ENCODE measurements at places on chromosomes 4 and X.

GRCh38 chr4:106277140-106277675 is 38.8 kb downstream of the TBCK start:
- no peak for DNase-seq

DNA sequence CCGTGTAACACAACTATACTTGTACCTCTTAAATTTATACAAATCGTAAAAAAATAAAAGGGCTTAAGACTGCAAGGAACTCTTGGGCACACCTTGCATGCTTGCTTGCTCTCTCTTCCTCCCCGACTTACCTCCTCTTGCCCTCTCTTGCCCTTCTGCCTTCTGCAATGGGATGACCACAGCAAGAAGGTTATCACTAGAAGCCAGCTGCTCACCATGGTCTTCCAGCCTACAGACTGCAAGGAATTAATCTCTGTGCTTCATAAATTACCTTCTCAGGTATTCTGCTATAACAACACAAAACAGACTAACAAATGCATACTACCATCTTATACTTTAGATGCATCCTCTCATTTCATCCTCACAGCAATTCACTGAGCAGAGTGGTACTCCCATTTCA is 92.1 kb downstream of the MRPL1 start:
- DNase-seq: no peak

DNA sequence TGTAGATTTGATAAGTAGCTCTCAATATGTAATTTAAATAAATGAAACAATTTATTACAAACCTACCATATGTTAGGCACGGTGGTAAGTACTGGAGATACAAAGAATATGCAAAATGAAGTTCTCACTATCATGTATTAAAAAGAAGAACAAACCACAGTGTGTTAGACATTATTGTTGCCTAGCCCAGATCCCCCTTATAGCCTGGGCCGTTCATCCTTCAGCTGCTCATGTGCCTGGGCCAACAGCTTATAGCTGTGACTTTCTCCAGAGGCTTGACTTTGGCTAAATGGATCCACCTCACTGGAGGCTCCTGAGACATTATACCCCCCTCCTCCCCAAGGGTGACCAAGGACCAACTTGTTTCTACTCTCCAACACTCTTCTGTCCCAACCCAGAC is 29.8 kb upstream of the CCNG2 start:
- DNase-seq: no peak

GRCh38 chr4:16579866-16580265 is 318.6 kb downstream of the LDB2 start:
- no peak for DNase-seq

DNA sequence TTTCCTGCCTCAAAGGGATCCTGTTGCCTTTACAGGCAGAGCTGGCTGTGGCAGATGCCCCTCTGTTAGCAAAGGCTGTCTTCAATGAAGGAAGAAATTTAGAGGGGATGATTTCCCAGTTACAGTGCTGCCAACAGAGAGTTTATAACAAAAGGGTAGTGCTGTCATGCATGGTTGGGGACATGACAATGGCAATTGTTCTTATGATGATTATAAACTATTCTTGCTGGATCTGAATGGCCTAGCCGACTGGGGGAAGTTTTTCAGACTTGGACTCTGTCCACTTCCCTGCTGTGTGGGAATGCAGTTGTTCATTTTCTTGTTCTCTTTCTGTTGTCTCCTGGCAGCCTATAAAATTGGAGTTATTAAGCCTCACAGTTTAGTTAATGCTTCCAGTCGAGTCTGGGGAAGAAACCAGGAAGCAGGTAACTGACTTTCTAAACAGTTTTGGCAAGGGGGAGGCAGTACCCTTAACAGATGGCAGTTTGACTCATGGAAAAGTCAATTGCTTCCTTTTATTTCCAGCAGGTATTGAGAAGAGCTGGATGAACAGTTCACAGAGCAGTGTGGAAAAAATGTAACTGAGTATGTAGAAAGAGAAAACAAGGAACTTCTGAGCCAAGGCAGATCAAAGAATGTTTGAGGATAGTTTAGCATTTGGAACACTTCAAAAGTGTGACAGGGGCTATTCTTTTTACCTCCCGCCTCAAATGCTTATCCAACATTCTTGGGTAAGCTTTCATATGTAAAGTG is 582.6 kb downstream of the RAPGEF2 start:
- DNase-seq: no peak

DNA sequence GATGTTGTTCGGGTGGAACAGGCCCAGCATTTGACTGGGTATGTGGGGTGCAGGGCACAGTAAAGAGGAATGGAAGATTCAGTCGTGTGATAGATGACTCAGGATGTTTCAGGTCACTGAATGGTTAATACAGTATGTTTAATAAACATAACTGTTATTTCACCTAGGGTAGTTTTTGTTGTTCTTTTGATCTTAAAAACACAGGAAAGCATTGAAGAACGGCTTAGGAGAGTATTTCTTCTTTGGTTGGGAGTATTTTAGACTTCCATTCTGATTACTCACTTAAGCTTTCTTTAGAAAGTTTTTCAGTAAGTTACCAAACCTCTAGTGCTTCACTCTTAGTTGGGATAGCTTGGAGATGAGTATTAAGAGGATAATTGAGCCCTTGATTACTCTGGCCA is 62.3 kb downstream of the STAG2 start:
- no peak for DNase-seq

DNA sequence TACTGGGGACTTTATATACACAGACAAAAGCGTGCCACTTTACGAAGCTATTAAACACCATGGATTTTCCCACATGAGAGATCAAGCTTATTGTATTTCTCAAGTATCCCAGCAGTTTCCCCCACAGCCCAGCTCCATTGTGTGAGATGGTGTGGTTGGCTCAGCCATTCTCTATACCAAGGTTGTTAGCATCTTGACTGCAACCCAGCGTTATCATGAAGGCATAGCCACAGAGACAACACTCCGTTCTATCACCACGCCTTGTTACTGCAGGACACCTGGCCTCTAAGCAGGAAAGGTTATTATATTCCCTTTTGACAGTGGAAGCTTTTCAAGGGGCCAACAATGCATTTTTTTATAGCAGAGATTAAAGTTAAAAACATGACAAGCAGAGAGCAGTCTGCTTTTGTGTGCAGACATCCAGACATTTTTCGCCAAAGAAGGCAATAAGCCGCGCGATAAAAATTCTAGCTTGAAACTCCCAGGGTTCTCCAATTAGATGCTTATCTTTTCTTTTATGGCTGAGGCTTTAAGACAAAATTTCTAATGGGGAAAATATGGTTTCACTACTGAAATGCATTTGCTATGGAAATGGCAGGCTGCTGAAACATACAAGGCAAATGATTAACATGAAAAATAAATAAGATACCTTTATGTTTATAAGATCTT is 206.1 kb downstream of the MID1 start:
- no peak for DNase-seq

DNA sequence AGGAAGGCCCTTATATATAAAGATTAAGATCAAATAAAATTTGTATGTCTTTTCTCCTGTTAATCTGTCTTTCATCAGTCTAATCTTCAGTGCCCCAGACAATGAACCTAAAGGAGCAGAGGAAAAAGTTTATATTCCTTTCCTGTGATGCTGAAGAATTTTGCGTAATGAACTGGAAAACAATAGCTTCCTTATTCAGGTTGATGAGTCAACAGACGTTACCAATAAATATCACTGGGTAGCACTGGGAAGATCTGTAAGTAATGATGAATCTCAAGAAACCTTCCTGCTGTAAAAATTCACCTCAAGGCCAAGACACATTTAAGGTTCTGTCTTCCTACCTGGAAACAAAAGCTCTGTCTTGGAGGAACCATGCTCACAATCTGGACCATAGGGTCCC is 25.5 kb downstream of the CDKN2AIP start:
- DNase-seq: no peak

DNA sequence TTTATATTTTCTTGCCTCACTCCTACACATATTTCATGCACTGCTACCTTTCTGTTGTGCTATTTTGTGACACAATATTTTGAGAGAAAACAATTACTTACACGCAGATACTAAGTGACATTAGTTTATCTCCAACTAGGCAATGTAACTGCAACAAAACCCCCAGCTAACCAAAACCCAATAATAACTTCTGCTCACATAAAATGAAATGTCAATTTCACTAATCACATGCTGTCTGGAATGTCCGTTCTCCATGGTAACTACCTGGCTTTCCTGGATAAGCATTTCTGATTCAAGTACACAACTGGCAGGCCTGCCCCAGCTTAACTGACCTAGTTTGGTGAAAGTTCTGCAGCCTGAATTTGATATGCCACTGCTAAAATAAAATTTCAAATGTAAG is 313.5 kb downstream of the TMA16 start:
- no peak for DNase-seq

DNA sequence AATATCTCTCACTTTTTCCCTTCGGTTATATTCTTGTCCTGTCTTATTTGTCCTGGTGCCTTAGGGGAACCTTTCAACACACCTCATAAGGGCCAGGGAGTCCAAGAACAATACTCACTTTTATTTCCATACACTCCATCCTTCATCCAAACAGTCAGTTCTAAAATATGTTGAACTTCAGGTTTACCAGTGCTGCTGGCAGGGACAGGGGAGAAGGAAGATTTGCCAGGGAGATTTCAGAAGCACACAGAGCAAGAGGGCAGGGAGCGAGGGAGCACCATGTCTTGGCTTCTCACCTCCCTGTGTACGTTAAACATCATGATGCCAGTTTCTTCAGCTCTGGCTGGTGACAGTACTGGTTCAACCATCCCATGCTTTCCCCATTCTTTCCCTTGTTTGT is 631.1 kb upstream of the FAT1 start:
- DNase-seq: no peak

DNA sequence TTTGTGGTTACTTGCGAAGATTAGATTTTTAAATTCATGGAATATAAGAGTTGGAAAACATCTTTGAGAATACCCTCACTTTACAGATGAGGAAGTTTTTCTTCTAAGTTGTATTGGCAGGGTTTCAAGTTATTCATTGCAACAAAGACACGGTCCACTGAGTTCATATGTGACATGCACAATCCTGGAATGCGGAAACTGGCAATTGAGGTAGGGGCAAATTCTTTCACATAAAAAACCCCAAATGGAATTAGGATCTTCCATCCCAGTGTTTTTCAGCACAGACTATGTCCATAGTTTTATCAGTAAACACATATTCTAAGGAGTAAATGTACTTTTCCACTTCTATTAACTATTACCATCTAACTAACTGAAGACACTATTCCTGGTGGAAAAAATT is 81.8 kb upstream of the NAP1L5 start:
- no peak for DNase-seq

GRCh38 chr4:97938141-97938540 is 205.1 kb downstream of the STPG2 start:
- DNase-seq: no peak

- DNase-seq: no peak
These were observed 2.1 kb downstream of the NSD2 start for GRCh38 chr4:1873291-1873690.

- no peak for DNase-seq
These were observed 108.2 kb upstream of the MAMLD1 start for GRCh38 chrX:150254909-150255308.

GRCh38 chr4:38090455-38091246 is 130.5 kb downstream of the PTTG2 start:
- no peak for DNase-seq

- DNase-seq: no peak
These were observed 77.2 kb downstream of the JAKMIP1 start for GRCh38 chr4:6123116-6123515.

DNA sequence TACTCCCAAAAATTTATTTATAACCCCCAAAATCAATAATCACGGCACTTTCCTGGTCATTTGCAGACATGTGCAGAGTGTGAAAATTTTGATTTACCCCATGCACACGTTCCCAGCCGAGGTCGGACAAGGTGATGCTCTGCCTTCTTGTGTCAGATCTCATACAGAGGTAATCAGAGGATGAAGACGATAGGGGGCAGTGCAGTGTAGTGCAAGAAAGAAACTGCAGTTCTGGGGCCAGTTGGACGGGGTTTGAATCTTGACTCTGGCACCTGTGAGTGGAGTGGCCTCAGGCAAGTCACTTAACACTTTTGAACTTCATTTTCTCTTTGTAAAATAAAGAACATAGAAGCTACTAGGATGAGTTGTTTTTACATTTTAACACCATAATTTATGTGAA is 88.4 kb downstream of the FRMPD3 start:
- DNase-seq: peak; percentile 37

DNA sequence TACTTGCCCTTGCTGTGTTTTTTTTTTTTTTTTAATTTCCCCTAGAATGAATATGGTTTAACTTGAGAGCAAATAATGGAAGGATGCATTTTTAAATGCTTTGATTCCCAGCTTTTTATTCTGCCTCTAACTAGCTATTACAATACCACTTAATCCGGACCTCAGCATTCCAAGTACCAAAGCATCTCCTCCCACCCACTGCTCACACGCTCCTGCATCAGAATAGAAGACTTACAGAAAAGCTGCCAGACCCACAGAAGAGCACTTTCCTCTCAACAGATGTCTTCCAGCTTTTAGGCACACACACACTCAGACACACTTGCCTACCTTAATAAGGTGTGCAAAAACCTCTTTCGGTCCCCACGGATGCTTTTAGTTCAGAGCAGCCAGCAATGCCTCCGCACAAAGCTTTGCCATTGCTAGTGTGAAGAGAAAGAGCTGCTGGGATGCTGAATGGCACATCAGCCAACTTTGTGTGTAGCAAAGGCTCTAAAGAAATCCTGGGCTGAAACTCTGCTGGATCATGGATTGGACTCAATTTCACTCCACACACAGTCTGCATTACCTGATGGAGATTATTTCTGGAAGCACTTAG is 1056.2 kb downstream of the DMD start:
- DNase-seq: no peak

GRCh38 chrX:9878146-9878820 is 88.9 kb upstream of the CLDN34 start:
- DNase-seq: no peak

GRCh38 chr4:186021461-186022167 is 47.3 kb upstream of the TLR3 start:
- peak; percentile 29 for DNase-seq

DNA sequence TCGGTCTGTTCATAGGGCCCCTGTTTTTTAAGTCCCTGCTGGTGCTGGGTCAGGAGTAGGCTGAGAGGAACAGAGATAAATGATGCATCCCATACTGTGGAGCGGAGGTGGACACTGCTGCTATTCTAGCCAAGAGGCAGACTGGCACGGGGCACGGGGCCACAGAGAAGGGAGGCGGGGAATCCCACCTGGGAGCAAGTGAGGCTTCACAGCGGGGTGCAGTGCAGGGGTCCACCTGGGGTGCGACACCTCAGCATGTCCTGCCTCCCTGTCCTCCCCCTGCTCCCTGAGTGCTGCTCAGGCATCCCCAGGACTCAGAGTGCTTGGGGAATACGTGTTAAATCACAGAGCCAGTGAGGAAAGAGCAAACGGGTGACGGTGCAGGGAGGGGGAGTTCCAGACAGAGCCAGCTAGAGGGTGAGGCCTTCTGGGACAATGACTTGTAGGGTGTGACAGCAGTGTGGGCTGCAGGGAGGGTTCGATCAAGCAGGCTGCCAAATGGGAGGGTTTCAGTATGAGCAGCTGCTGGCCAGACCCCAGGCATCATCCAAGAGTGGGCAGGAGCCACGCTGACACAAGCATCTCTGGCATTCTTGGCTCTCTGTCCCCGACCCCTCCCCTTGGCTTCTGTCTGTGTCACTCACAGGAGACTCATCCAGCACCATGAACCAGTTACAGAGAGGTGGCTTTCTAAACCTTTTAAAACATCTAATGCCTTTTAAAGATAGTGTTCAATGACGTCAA is 13.7 kb upstream of the HTRA3 start:
- DNase-seq: no peak

- no peak for DNase-seq
These were observed 26.1 kb upstream of the ZCCHC13 start for GRCh38 chrX:74277846-74278245.
